ENCODE measurements at places on chromosomes 1 and 21.

GRCh38 chr1:207870306-207871031 is 40.5 kb downstream of the CD34 start:
- no peak for DNase-seq

GRCh38 chr1:117809764-117810163 is 119.7 kb downstream of the GDAP2 start:
- no peak for DNase-seq

DNA sequence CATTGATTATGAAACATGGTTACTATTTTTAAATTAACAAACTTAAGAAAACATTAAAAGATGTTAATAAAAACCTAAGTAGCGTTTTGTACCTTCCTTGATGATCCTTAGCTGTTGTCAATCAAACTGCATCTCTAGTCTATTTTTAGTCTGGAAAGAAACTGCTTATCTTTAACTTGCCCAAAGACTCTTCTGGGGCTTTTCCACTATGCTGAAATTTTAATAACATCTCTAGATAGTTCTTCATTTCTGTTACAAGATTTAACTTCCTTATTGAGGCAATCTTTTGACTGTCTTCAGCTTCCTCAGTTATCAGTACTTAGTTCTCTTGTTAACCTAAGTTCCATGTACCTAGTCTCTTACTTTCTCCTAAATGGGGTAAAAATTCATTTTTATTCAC is 135.9 kb upstream of the HMCN1 start:
- DNase-seq: no peak

DNA sequence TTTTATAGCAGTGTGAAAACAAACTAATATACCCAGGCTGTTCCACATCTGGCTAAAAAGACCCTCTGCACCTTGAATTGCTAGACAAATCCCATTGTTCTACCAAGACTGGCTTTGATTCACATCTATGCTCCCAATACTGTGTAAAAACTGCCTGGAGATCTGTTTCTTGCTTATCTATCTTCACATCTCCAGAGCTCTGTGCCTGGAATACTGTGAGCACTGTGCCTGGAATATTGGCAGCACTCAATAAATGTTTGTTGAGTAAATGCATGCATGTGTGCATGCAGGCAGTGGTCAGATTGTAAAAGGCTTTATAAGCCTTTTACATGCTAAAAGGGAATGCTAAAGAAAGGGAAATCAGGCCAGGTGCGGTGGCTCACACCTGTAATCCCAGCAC is 75.5 kb upstream of the APP start:
- no peak for DNase-seq

DNA sequence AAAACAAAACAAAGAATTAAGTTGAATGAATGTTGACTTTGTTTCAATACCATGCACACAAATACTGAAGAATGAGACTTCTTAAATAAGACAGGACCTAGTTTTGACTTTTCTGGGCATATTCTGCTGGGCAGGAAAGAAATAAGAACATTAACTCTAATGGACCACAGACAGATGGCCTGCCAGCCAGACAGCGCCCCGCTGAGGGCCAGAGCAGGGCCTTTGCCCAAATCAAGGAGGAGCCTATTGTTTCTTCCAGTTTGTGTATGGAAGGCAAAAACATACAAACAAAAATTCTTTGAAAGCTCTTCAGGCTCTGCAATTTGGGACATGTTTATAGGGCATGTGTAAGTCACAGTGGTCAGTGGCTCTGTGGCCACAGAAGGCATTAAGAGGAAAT is 44.4 kb upstream of the KIF26B start:
- DNase-seq: no peak

DNA sequence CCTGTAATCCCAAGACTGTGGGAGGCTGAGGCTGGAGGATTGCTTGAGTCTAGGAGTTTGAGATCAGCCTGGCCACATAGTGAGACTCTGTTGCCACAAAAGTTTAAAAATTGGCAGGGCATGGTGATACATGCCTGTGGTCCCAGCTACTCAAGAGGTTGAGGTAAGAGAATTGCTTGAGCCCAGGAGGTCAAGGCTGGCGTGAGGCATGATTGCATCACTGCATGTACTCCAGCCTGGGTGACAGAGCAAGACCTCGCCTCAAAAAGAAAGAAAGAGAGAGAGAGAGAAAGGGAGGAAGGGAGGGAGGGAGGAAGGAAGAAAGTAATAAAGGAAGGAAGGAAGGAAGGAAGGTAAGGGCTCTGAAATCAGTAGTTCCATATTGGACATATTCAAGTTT is 25.0 kb downstream of the GLUL start:
- no peak for DNase-seq

DNA sequence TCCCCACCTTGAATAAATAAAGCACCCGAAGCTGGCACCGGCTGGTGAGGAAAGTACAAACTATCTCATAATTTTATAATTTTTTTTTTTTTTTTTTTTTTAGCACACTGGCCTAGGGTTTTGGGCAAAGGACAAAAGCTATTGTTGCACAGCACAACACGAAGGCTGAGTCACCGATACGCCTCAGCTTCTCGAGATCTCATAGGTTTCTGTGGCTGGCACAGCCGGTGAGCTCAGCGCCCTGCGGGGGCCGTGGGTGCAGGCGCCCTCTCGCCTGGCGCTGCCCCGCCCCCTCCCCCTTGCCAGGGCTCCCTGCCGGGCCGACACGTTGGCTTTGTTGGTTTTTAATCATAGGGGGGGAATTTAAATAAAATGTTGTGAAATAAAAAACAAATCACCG is 17.2 kb downstream of the CASZ1 start:
- no peak for DNase-seq

DNA sequence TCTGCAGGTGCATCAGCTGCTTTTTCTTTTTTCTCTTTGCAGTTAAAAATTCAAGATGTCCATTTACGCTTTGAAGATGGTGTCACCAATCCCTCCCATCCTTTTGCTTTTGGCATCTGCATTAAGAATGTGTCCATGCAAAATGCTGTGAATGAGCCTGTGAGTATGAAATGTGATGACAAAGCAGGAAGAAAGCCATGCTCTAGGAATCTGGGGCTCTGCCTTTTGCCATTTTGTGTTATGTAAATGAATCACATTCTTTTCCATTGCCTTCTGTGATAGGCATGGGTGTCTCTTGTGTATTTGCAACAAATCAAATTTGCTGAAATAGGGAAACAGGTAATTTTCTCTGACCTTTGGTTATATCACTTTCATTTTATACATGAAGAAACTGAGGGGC is 19.4 kb downstream of the VPS13D start:
- DNase-seq: no peak

GRCh38 chr1:25896266-25896665 is 10.0 kb downstream of the STMN1 start:
- DNase-seq: peak; percentile 38

- DNase-seq: no peak
Measured at GRCh38 chr1:24910751-24911650, 19.1 kb downstream of the RUNX3 start.

GRCh38 chr1:161131523-161132409 is 701 bp downstream of the DEDD start:
- DNase-seq: peak; percentile 11
